ENCODE measurements at places on chromosomes 11 and 22. TPM values are rescaled to one million over a fixed set of nuclear protein-coding genes. Genes with fewer than 3 reads are reported as not detected.

The CCDC116 gene
- 1.3 TPM for total RNA-seq

The KRTAP5-2 gene
- total RNA-seq: not detected

The MMP13 gene
- not detected for total RNA-seq

The PANX2 gene
- 9.1 TPM for total RNA-seq

The TIRAP gene
- 11.3 TPM for total RNA-seq

The B4GALNT4 gene
- 28.9 TPM for total RNA-seq

The OR52N4 gene
- total RNA-seq: not detected

The CAPRIN1 gene
- 1,416 TPM for total RNA-seq

The HBG2 gene
- not detected for total RNA-seq

The CD3D gene
- not detected for total RNA-seq

The PSMA1 gene
- 267 TPM for total RNA-seq

The FGF19 gene
- total RNA-seq: not detected

The GLYAT gene
- not detected for total RNA-seq

The TMEM45B gene
- not detected for total RNA-seq

The SYCE3 gene
- not detected for total RNA-seq

The ART5 gene
- not detected for total RNA-seq

The VPS37C gene
- 32.7 TPM for total RNA-seq

The CD82 gene
- total RNA-seq: 16.0 TPM

The TMEM134 gene
- 36.0 TPM for total RNA-seq

The FXYD2 gene
- not detected for total RNA-seq

The HTR3A gene
- not detected for total RNA-seq

The MCAM gene
- total RNA-seq: 14.4 TPM

The ROBO4 gene
- total RNA-seq: not detected

The OR8D2 gene
- total RNA-seq: not detected

The GAL3ST3 gene
- 1.8 TPM for total RNA-seq

The IRAG1 gene
- 0.81 TPM for total RNA-seq

The SLC22A8 gene
- total RNA-seq: not detected

The OOSP2 gene
- not detected for total RNA-seq

The OR6A2 gene
- not detected for total RNA-seq

The LUZP2 gene
- 0.17 TPM for total RNA-seq

The CCDC157 gene
- total RNA-seq: 6.0 TPM

The ACTN3 gene
- not detected for total RNA-seq

The C1QTNF5 gene
- 0.31 TPM for total RNA-seq

The OR8A1 gene
- total RNA-seq: not detected

The RFPL2 gene
- not detected for total RNA-seq

The NXPE2 gene
- not detected for total RNA-seq

The KRTAP5-8 gene
- not detected for total RNA-seq

The MICALL1 gene
- total RNA-seq: 32.4 TPM

The SCGB2A2 gene
- not detected for total RNA-seq

The CRYBB3 gene
- total RNA-seq: not detected

The OR4D5 gene
- total RNA-seq: not detected

The CALCA gene
- total RNA-seq: 1.0 TPM

The MN1 gene
- 8.4 TPM for total RNA-seq

The TMA7B gene
- total RNA-seq: not detected

The GAL3ST1 gene
- total RNA-seq: 0.83 TPM

The LMNTD2 gene
- 1.7 TPM for total RNA-seq

The PLCB3 gene
- 45.3 TPM for total RNA-seq

The IGSF9B gene
- total RNA-seq: 14.2 TPM

The GATD1 gene
- total RNA-seq: 82.9 TPM

All from A673 (cell line).